HS-27A (cell line): ENCODE measurements at places on chromosomes 16 and 17.

GRCh38 chr17:62824290-62825131 lies 16.4 kb upstream of the MARCHF10 start:
- peak; percentile 55 for DNase-seq

DNA sequence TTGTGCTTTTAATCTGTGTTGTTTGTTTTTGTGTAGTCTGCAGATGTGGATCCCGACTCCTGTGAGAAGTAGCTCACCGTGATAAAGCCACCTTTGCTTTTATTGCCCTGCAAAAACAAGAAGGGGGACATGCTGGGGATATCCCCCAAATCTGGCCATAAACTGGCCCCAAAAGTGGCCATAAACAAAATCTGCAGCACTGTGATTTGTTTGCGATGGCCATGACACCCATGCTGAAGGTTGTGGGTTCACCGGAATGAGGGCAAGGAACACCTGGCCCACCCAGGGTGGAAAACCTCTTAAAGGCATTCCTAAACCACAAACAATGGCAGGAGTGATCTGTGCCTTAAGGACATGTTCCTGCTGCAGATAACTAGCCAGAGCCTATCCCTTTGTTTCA lies 15.1 kb downstream of the AHSP start:
- no peak for DNase-seq

DNA sequence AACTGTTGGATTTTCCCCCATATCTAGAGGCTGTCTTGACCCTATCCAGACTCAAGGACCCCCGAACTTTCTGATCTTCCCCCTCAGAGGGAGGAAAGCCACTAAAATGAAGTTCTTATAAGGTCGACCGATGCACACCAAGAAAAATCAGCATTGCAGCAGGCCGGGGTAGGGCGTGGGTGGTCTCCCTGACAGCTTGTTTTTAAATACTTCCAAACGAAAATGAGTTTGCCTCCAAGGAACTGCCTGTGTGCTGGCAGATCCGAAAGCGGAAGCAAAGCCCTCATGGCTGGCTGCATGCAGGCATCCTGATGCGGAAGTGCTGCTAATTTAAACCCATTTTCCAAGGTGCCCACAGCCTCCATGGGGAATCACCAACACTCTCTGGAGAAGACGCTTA lies 374.3 kb upstream of the XYLT1 start:
- DNase-seq: no peak

- DNase-seq: no peak
These were observed 58.0 kb upstream of the SCNN1B start for GRCh38 chr16:23244122-23244521.

DNA sequence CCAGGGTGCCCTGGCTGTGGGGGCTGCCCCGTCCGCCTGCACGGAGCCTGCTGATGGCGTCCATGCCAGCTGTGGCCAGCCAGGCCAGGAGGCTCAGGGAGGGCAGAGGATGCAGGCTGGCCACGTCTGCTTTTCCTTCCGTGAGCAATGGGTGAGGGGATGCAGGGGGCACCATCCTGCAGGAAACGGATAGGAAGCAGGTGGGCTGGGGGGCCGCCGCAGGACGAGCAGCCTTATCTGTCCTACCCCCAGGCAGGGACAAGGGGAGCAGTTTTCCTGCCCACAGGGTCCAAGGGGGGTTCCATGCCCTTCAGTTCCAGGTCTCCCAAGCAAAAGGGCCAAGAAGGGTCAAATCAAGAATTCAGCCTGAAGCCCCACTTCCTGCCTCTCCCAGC lies 6.8 kb downstream of the DUS1L start:
- DNase-seq: no peak

DNA sequence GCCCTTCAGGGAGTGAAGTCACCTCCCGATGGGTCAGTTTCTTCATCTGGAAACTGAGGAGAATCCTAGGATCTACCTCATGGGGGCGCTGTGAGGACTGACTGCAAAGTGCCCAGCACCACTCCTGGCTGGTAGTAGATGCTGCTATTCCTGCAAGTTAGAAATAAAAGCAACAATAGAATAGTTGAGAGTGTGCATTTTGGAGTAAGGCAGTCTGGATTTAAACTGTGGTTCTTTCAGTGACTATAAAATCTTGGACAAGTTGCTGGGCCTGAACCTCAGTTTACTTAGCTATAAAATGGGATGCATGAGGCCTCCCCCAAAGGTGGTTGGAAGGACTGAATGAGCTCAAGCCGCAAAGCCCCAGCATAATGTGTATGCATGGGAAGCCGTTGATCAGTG lies 70.6 kb downstream of the CYB5B start:
- DNase-seq: no peak

GRCh38 chr16:67087803-67088202 lies 21.9 kb upstream of the PHAF1 start:
- no peak for DNase-seq

- no peak for DNase-seq
These were observed 5.3 kb downstream of the PRR15L start for GRCh38 chr17:47952171-47953021.

GRCh38 chr17:69141431-69142174 lies at the start of gene ABCA6:
ABCA6 (minus strand) TSS chr17:69141895; CDS start chr17:69140703, 1,192 bp downstream.
- DNase-seq: no peak

DNA sequence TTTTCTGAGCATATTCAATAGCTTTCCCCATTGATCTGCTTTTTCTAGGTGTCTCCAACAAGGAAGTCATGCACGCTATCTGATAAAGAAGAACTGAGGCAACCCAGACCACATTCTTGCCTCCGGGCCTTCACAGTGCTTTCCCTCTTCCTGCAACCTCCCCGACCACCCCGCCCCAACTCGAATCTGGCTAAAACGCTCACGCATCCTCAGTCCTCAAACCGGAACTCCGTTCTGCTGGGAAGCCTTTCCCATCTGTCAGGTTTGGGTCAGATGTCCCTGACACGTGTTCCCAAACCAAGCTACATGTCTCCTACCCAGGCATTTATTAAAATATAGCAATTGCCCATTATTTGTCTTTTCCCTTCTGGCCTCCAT lies 112.7 kb downstream of the VPS53 start:
- DNase-seq: no peak

DNA sequence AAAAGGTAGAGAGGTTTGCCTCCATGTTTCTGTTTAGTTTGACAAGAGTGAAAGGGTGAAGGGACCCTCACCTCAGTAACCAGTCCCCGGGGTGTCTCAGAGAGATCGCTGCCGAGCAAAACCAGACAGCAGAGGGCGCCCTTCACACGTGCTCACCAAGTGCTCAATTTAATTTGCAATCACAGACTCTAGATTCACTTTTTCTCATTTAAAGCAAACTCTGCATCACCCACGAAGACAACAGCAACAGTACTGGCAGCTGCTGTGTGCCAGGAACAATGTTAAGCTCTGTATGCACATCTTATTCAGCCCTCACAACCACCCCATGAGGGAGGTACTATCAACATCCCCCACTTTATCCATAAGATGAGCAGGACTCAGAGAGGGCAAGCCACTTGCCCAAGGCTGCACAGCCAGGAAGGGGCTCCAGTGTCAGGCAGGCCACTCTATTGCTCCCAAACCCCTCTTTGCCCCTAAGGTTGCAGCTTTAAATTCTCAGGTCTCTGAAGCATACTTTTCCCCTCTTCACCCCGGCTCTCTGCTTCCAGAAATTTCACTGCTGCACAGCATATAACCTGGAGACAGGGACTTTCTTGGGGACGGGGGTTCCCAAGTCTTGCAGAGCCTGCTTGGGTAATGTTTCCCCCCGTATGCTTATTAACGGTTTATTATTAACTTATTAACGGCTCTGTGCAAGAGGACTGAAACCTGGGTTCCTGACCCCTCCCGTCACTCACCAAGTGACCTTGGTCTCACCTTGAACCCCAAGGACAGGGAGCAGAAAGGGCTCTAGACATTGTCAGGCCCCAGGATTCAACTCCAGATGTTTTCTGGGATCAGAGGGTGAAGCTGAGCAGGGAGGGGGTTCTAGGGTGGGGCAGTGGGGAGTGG lies 70.9 kb downstream of the CNGB1 start:
- peak; percentile 17 for DNase-seq

DNA sequence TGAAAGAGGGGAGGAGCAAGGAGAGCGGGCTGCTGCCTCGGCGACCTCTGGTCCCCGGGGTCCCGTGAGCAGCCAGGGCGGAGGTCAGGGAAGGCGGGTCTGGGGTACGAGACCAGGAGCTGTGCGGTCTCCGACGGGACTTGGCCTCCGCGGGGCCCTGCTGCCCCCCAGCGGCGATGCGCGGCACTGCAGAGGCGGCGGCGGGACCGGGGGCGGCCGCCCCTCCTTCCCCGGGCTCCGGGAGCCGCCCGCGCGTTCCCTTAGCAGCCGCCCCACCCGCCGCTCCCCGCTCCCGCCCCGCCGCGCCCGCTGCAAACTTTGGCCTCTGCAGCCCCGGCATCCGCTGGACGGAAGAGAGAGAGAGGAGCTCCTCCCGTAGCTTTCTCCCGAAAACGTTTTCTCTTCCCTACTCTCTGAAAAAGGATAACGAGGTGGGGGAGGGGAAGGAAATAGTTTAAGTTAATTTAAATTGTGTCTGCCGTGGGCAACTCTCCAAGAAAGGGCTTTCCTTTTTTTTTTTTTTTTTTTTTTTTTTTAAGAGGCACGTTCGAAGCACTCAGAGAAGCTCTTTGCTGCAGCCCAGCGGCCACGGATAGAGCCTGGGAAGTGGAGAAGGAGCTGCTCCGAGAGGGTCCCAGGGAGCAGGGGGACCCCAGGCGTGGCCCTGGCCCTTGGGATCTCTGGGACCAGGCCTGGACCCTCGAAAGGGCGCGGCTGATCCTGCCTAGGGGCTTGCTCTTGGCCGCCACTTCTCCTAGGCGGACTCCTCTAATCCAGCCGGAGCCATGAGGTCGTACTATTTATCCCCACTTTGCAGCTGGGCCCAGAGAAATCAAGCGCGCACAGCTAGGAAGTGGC lies 43.2 kb downstream of the C16orf82 start:
- peak; percentile 2 for DNase-seq

- no peak for DNase-seq
These were observed 6.7 kb downstream of the NTHL1 start for GRCh38 chr16:2040787-2041522.

DNA sequence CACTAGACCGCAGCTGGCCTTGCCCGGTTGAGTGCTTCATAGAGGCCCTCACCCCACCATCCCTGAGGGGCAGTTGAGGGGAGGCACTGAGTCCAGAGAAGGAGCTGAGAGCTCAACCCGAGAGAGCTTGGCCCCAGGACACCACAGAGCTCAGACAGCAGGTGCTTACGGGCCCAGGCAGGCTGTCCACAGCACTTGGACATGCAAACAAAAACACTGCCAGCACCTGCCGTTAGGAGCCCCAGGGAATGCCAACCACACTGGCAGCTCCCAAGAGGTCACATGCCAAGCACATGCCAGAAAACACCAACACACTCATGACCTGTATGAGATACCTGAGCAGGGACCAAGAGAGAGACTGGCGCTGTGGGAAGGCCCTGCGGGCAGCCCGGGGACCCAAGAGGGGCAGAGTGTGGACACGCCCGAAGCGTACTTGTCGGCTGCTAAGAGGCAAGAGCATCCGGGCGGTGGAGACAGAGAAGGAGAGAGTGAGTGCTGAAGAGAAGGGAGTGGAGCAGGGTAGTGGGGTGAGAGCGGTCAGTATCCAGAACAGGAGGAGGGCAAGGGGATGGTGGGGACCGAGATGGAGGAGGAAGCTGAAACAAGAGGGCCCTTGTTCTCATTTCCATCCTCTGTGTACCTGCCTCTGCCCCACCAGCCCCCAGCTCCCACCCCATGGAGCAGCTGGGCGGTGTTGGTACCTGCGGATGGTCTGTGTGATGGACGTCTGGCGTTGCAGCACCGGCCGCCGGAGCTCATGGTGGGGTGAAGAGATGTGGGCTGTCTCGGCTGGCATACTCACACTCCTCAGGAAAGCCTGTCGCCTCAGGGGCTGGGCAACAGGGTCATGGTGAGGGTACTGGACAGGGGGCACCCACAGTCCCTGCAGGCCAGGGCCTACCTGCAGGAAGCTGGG lies 8.2 kb downstream of the RHBDF1 start:
- DNase-seq: no peak

DNA sequence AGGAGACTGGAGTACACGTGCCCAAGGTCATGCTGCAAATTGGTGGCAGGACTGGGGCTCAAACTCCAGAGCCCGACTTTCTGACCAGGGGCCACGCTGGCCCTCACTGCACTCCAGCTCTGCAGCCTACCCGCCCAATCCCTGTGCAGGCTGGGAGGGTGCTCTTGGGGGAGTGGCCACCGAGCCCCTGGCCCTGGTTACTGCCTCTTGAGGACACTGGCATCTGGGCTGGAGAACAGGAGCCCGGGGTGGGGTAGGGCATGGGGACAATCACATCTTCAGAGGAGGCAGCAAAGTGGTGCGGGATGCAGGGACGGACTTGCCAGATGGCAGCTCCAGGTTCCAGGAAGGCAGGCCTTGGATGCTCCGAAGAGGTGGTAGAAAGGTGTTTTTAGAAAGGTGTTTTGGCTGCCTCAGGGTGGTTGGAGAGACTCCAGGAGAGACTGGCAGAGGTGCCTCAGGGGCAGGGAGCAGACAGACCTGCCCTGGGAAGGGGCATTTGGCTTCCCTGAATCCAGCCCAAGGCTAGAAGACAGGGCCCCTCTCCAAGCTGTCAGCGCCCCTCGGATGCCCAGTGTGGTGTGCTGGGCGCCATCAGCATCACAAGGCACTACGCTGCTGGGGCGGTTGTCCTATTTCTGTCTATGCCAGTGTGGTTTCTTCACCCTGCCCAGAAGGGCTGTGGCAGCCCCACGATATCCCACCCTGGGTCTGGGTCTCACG lies 220.6 kb downstream of the NTN1 start:
- no peak for DNase-seq

GRCh38 chr17:12391468-12391867 lies 274.2 kb upstream of the MYOCD start:
- no peak for DNase-seq

- DNase-seq: peak; percentile 19
These were observed 142.9 kb upstream of the MYOCD start for GRCh38 chr17:12522743-12523183.

DNA sequence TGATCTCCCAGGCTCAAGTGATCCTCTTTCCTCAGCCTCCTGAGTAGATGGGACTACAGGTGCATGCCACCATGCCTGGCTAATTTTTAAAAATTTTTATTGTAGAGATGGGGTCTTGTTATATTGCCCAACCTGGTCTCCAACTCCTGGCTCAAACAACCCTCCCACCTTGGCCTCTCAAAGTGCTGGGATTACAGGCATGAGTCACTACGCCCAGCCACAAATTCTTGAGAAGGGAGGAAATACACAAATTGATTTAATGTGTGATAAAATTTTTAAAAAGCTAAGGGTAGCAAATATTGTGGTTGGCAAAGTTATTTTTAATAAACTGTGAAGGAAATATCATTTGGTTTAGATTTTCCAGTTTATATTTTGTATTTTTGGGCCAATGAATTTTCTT lies 9.6 kb downstream of the ITGAD start:
- peak; percentile 31 for DNase-seq

- DNase-seq: no peak
These were observed 29.9 kb downstream of the PIEZO1 start for GRCh38 chr16:88754912-88755744.

- no peak for DNase-seq
These were observed 215.6 kb downstream of the GRIN2A start for GRCh38 chr16:9966569-9967157.
